Hindlimb muscle (tissue), 1 donor: ENCODE measurements at places on chromosomes 2 and 18. TPM values are rescaled to one million over a fixed set of nuclear protein-coding genes. Genes with fewer than 3 reads are reported as not detected.

CPLX4 gene
- not detected for polyA plus RNA-seq

L3MBTL4 gene
- 1.2 TPM for polyA plus RNA-seq

TRAK2 gene
- polyA plus RNA-seq, result 23.6 TPM

CCDC150 gene
- polyA plus RNA-seq, result 3.2 TPM

NEU2 gene
- polyA plus RNA-seq, result not detected

SETBP1 gene
- polyA plus RNA-seq, result 19.5 TPM

CNRIP1 gene
- 22.4 TPM for polyA plus RNA-seq

HOXD4 gene
- polyA plus RNA-seq, result 8.2 TPM

CYB5A gene
- polyA plus RNA-seq, result 34.5 TPM

HOXD1 gene
- 0.57 TPM for polyA plus RNA-seq

TOGARAM2 gene
- 0.83 TPM for polyA plus RNA-seq

OSR1 gene
- 13.7 TPM for polyA plus RNA-seq

NYAP2 gene
- polyA plus RNA-seq, result 0.59 TPM

DNA sequence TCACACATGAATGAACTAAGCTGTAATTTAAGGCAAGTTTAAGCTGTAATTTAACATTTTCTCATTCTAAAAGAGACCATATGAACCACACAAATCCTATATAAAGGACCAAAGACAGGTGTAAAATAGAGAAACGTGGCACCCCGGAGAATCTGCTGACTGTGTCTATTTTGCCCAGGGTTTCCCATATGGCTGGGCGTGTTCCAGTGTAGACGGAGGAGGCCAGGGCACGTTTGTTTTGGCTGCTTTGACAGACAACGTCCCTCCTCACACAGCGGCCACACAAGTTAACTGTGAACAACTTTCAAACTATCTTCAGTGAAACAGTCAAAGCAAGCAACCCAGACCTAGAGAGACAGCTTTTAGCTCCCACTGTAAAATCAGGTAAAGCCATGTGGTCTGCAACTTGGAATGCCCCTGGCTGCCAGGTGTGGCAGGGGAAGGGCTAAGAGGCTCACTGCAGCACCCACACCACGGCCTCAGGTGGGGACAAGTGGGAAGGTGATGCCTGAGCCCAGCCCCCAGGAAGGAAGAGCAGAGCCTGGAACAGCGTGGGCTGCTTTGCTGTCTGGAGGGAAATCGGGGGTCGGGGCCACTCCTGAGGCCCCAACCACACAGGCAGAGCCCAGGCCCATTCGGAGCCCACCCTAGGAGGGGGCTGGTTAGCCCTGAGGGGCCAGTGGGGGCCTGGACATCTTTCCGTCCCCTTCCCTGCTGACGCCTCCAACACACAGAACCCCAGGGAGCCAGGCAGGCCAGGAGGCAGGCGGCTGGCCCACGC is 40.7 kb downstream of the SLC66A2 start:
- no peak for DNase-seq

DNA sequence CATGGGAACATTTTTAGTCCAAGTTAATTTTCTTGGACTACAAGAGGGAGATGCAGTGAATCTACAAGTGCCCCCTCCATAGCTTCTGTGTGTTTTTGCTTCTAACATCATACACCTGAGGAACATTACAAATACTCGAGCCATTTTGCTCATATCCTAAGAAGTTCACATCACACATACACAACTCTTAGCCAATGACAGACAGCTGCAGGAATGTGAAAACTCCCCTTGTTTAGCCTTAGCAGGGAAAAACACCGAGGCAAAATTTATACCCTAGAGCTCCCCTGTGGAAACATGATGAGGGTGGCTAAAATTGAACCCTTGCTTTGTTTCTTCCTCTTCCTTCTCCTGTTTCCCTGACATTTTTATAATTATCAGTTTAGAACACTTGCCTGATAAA is 928.3 kb upstream of the NRXN1 start:
- no peak for DNase-seq

- DNase-seq, result peak; percentile 4
These were observed 399.8 kb upstream of the SLC8A1 start for GRCh38 chr2:40851661-40852060.

DNA sequence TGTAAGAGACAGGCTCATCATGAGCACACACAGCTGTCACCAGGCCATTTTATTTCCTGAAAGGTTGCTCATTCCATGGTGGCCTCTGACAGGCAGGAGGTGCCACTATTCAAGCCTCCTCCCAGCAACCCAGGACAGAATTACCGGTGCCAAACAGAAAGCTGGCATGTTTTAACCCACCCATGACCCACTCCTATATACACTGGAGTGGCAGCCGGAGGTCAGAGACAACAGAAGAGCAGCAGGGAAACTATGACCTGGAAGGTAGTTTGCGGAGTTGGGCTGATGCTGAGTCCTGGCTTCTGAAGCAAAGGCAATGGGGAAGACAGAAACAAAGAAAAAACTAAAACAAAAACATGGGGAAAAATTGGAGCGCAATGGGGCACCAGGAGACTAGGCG is 2.3 kb downstream of the RFTN2 start:
- DNase-seq, result peak; percentile 9

DNA sequence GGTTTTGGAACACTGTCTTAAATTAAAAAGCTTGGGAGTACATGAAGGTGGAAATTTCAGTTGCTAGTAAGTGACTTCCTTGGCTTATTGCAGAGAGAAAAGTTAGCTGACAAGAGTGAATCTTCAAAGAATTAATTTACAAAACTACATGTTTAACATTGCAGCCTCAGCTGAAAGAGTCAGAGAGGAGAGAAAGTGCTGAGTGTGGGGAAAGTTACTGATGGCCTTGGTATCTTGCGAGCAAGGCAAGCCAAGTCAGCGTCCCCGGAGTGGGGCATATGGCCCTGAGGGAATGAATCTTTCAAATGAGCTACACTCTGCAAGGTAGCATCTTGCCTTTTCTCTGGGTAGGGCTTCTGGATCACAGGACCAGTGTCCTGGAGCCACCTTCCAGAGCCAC is 131.3 kb downstream of the LPIN1 start:
- DNase-seq, result no peak

GRCh38 chr2:206049392-206049791 is 36.6 kb downstream of the INO80D start:
- no peak for DNase-seq

GRCh38 chr2:67600946-67601345 is 203.8 kb downstream of the ETAA1 start:
- DNase-seq, result no peak

GRCh38 chr2:137023205-137023604 is 257.9 kb downstream of the THSD7B start:
- no peak for DNase-seq

DNA sequence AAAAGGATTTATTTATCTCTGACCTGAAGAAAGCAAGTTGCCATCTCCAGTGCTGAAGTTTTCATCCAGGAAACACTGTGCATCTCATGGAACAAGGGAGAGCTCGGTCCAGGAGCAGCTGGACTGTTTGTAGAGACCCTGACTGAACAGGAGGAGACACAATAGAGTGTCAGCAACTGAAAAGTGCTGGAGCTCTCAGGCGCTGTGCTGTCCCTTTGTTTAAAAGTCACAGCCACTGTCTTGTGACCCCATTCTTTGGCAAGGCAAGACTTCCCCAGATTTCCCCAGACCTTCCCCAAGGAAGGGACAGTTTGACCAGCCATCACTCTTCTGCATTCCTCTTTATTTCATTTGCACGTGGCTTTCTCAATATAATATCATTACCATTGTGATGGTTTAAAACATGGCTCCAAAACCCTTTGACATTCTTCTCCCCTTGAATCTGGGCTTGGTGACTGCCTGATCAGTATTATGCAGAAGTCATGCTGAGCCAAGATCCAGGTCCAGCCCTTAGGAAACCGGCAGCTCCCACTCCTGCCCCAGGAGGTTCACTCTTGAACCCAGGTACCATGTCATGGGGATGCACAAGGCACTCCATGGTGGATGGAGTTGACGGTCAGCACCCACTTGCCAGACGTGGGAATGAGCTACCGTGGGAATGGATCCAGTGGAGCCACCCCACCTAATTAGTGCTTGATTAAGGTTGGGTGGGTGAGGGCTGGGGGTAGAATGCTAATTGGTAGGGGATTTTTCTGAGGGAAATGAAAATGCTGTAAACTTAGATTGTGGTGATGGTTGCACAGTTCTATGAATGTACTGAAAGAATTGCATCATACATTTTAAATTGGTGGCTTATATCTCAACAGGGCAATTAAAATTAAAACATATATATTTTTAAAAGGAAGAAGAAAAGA is 497.9 kb upstream of the RAB6C start:
- DNase-seq, result no peak

- no peak for DNase-seq
These were observed 18.9 kb upstream of the BAZ2B start for GRCh38 chr2:159635006-159635789.

DNA sequence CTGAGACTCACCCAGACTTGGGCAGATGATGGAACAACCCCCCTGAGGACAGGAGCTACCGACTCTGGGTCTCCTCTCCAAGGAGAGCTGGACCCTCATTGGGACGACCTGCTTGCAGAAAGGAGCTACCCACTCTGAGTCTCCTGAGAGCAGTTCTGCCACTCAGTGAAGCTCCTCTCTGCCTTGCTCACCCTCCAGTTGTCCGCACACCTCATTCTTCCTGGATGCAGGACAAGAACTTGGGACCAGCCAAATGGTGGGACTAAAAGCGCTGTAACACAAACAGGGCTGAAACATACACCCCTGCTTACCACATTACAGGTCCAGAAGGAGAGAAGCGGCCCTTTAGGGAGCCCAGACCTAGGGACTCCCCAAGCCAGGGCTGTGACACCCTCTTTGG is 124.9 kb upstream of the CCDC150 start:
- DNase-seq, result no peak

DNA sequence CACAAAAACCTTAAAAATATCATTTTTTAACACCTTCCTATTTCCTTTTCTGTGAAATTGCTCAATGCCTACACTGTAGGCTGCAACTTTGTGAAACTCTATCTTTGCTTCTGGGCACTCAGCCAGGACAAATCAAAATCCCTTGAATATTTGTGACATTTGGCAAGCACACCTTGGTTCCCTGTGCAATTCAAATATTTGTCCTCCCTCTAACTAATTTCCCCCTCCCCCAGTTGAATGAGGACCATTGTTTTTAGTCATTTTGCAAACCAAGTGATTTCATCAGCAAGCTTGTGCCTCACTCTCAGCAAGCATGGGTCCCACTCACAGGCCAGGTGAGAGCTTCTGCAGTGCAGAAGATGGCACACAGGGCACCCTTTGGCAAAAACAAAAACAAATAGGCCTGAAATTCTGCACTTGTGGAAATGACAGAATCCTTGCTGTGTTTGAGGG is 541.5 kb downstream of the CNTNAP5 start:
- no peak for DNase-seq

DNA sequence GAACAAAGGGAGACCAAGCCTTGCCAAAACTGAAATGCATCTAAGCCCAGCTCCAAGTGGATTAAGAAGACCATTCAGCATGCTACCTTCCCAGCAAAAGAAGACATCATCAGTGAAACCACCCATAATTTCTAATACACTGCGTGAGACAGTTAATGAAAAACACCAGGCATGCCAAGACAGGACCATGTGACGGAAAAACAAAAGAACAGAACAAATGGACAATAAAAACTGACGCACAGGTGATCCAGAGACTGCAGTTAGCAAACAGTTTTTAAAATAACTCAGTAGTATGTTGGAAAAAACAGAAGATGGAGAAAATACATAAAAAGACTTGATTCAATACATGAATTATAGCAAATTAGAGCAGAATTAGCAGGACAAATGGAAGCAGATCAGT is 15.3 kb downstream of the FAM168B start:
- DNase-seq, result no peak

DNA sequence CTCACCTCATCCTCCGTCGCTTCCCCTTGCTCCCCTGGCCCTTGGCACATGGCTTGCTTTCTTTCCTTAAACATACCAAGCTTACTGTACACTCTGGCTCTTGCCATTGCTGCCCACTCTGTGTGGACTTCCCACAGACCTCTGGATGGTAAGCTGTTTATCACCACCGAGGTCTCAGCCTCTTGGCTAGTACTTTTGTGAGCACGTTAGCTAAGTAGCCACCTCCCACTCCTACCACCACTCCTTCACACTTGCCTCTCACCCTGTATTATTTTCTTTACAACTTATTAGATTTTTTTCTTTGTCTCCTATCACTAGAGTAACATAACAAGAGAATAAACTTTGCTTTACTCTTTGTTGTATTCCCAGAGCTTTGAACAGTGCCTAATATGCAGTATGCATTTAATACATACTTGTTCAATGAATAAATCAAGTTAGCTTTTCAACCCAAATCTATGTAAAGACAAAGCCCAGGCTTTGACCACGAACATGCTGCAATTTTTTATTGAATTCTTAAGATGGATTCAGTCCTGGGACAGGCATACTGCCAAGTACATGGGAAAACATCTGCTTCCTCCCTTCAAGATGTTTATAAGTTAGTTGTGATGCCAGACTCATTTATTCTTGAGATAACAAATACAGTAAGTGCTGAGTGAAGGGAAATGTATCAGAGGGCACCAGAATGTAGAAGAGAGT is 25.0 kb upstream of the MSGN1 start:
- DNase-seq, result peak; percentile 74

DNA sequence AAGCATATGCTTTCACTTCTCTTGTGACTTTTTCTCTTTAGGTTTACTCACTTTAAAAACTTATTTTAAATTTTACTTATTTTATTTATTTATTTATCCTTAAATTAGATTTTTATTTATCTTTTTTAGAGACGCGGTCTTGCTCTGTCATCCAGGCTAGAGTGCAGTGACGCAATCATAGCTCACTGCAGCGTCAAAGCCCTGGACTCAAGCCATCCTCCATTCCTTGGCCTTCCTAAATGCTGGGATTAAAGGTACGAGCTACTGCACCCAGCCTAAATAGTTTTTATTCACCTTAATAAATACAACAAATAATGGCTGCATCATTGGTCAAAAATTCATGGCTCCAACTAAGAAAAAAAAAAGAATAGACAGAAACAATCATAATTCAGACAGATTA is 415.7 kb upstream of the FIGN start:
- DNase-seq, result no peak

DNA sequence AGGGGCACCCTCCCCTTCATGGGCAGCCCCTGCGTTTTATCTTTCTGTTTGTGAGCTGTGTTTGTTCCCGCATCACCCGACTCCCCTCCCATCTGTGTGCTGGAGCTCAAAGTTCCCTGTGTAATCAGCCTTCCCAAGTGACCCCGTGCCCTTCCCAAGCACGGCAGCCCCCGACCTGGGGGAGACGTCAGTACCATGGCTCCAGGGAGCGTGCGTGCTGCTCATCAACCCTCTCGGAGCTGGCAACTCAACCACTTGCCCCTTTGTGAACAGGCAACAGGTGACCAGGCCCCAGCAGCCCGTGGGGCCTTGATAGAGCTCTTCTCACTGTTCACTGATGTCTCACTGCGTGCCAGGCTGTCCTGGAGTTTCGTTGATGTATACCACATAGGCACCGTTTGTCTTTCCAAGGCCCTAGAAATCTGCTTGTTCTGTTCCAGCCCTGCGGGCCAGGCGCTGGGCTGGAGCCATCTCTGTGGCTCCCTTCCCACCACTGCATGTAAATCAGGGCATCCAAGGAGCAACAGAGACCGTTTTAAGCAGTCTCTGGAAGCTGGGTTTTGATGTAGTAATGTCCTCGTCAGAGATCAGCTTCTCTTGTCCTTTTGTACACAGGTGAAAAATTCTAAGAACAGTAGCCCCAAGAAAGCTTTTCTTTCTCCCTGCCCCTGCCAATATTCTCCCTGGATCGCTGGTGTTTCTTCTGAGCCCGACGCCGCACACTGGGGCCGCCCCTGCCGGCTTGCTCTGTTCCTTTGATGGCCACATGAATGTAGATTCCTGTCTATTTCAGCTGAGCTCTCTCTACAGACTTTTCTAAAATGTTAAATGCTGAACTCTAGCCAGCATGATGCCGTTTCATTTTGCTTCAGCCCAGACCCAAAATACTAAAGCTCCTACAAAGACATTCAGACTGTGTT is 107.0 kb upstream of the PTPRM start:
- peak; percentile 26 for DNase-seq

GRCh38 chr18:46751882-46752281 is 5.0 kb downstream of the ST8SIA5 start:
- no peak for DNase-seq
